ENCODE measurements at places on chromosomes 11 and 22. TPM values are rescaled to one million over a fixed set of nuclear protein-coding genes. Genes with fewer than 3 reads are reported as not detected.

The GAB4 gene
- under 0.01 TPM for total RNA-seq

The BCO2 gene
- total RNA-seq: 0.72 TPM

The ACCSL gene
- not detected for total RNA-seq

The MS4A2 gene
- total RNA-seq: not detected

The GRIK4 gene
- 0.18 TPM for total RNA-seq

The MUC5AC gene
- not detected for total RNA-seq

The OR8G1 gene
- total RNA-seq: not detected

The CCDC88B gene
- 1.3 TPM for total RNA-seq

The SLC17A6 gene
- not detected for total RNA-seq

The TMEM121B gene
- total RNA-seq: 0.36 TPM

The HMBS gene
- 2.9 TPM for total RNA-seq

The BDNF gene
- 16.0 TPM for total RNA-seq
